ENCODE measurements at places on chromosomes 4 and X.

DNA sequence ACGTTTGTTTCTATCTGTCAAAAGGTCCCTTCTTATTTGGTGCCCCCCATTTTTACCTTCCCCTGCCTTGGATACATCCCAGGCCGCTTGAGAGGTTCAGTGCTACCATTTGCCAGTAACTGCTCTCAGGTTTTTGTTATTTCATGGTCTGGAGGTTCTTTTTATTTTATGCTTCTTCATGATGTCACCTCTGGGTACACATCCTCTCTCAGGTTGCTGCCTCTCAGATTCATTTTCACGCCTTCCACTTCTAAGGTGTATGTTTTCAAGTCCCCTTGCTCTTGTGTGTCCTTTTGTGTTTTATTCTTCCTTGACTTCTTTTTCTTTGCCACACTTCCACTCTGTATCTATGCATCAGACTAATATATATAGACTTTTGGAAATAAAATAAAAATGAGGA is 640.1 kb upstream of the AADAT start:
- DNase-seq = no peak

- DNase-seq = no peak
Measured at GRCh38 chrX:135327299-135327698, 18.0 kb downstream of the ETDC start.

GRCh38 chr4:108730579-108730978 is 32.3 kb downstream of the ETNPPL start:
- no peak for DNase-seq

DNA sequence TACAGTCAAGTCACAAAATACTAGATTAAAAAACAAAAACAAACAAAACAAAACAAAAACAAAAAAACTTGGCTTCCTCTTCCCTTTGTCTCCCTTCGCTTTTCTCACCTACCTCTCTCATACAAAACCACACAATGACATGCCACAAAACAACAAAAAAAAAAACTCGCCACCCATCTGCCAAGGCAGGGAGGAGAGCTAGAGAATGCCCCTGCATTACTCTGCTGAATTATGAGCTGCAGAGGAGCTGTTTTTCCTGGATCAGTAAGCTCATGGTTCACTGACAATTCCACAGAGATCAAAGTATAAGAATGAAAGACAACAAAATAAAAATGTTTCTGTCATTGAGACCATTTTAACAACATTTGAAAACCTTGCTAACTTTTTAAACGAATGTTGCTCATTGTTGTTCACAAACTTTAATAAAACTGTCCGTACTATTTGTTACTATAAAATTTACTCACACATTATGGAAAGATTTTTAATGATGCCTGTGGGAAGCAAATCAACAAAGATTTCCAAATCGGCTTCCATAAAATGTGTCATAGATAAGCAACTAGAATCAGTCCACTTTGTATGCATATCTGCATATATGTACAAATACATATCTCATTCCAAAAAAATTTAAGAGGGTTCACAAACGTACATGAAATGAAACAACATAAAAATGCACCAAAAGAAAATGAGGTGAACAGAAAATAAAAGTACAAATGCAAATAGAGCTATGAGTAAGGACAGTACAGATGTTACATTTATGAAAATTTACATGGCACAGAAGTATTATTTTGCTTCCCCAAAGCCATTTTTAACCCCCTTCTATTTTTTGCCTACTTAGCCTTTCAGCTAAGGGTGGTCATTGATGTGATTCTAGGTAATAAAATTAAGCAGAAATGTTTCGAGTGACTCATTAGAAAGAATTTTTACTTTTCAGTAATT is 252.4 kb upstream of the FAT4 start:
- DNase-seq = no peak

GRCh38 chr4:94457692-94458106 is 6.0 kb downstream of the PDLIM5 start:
- DNase-seq = no peak

DNA sequence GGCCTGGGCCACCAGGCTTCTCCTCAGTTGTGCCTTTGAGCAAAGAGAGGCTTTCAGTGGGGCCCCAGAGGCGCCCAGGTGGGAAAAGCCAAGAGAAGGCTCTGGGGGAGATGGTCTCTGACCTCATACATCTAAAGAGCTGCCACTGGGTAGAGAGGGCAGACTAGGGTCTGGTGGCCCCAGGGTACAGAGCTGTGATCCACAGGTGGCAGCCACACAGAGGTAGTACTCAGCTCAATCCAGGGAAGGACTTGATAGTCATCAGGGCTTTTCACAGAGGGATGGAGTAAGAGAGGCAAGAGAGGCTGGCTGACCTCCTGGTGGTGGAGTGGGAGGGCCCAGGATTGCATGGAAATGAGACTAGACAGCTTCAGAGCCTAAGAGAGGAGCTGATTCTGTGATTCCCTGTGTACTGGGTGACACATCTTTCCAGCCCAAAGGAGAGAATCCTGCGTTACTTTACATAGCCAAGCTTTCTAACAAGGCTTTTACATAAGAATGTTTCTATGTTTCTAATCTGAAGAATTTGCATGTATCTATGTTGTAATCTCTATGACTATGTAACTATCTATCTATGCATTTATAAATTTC is 53.2 kb upstream of the PJA1 start:
- DNase-seq = no peak

DNA sequence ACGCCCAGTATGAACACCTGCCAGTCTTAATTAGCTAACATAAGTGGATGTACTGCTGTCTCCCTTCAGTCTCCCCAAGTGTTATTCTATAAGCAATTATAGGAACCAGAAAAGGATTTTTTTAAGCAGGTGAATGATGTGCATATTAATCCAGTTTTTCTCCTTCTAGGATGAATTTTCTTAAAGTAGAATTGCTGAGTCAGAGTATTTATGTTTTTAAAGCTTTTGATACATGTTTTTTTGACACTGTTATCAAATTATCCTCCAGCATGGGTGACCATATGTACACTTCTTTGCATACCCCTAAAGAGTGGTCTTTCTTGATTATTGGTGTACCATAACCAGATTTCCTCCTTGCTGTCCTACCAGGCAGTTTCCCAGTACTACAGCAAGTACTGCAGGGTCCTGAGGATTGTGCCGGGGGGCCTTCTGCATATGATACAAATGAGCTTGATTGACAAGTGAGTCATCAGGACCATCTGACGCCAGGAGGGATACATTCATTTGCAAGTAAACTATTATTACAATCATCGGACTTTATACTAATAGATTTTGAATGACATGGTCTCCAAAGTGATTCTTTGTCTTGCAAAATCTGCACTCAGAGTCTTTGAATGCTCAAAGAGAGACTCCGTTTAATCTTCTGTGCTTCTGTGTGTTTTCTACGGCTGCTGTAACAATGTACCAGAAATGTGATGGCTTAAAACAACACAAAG is 10.7 kb upstream of the PCYT1B start:
- no peak for DNase-seq

- no peak for DNase-seq
Measured at GRCh38 chr4:189081826-189082225, 858.8 kb upstream of the FRG1 start.

DNA sequence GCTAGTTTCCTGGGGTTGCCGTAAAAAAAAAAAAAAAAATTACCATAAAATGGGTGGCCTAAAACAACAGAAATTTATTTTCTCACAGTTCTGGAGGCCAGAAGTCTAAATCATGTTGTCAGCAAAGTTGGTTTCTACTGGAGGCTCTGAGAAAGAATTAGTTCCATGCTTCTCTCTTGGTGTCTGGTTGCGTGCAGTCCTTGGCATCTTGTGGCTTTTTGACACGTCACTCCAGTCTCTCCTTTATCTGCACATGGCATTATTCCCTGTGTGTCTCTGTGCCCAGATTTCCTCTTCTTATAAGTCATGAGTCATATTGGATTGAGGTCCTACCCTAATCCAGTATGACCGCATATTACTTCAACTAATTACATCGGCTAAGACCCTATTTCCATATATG is 38.7 kb downstream of the SPATA4 start:
- no peak for DNase-seq

GRCh38 chr4:147975933-147976928 is 244.3 kb downstream of the ARHGAP10 start:
- DNase-seq = no peak

DNA sequence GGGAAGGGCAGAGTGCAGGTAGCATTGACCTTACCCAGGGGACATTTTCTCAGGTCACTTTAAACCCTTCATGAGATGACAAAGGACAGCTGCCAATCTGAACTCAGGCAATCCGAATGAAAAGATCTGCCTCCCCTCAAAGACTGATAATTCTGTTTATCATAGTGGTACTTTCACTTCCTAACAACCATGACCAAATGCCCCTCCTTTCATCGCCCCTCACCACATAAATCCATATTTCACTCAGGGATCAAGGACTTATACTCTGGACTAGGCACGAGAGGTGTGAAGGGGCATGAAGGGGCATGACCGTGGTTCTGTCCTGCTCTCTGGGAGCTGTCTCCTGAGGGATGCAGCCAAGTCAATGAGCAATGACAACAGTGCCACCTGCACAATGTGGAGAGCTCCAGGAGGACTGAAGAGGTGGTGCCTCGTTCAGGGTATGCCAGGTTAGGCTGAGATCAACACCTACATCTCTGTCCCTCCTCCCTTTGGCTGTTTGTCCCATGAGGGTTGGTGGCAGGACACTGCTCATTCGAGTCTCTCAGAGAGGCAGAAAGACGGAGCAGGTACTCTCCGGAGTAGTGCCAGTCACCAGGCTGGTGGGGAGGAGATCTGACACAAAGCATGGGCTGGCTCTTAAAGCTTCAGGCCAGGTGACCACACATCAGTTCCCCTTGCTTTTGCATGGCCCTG is 12.5 kb downstream of the HS3ST1 start:
- DNase-seq = no peak

- DNase-seq = no peak
Measured at GRCh38 chr4:182925855-182926254, 8.7 kb upstream of the DCTD start.

- DNase-seq = no peak
Measured at GRCh38 chrX:107707866-107708265, 67.7 kb downstream of the TSC22D3 start.

DNA sequence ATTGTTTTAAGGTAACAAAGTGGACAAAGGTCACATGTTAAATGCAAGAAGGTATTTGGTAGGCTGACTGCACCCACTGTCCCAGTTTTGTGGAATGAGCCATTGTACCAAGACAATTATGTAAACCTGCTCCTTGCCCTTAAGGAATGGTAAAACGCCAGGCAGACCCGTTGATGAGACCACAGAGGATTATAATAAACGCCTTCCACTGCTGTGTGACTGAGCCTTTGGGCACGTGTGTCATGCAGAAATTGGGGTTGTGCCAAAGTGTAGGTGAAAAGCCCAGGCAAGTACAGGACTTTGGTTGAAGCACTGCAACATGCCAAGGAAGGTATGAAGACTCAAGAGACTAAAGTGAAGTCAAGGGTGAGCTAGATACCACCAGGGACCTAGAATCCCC is 59.7 kb downstream of the LRRC66 start:
- DNase-seq = no peak

DNA sequence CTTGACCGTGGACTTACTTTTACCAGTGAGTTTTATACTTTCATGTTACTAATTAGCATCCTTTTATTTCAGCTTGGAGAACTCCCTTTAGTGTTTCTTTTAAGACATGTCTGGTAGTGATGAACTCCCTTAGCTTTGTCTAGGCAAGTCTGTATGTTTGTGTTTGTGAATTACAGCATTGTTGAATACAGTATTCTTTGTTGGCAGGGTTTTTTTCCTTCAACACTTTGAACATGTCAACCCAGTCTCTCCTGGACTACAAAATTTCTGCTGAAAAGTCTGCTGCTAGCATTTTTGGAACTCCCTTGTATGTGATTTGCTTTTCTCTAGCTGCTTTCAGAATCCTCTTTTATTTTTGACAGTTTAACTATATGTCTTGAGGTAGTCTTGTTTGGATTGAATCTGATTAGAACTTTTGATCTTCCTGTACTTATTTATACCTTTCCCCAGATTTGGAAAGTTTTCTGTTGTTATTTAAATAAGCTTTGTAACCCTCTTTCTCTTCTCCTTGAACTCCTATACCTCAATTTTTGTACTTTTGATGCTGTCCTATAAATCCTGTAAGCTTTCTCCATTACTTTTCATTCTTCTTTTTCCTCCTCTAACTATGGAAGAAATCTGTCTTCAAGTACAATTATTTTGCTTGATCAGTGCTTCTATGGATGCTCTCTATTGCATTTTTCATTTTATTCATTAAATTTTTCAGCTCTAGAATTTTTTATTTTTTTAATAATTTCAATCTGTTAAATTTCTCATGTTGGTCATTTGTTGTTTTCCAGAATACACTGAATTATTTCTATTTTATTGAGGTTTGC is 14.1 kb downstream of the PAPSS1 start:
- no peak for DNase-seq

GRCh38 chrX:139834879-139835278 is 98.0 kb downstream of the ATP11C start:
- no peak for DNase-seq

- DNase-seq = peak; percentile 65
Measured at GRCh38 chrX:154457491-154458115, 478 bp upstream of the PLXNA3 start.

DNA sequence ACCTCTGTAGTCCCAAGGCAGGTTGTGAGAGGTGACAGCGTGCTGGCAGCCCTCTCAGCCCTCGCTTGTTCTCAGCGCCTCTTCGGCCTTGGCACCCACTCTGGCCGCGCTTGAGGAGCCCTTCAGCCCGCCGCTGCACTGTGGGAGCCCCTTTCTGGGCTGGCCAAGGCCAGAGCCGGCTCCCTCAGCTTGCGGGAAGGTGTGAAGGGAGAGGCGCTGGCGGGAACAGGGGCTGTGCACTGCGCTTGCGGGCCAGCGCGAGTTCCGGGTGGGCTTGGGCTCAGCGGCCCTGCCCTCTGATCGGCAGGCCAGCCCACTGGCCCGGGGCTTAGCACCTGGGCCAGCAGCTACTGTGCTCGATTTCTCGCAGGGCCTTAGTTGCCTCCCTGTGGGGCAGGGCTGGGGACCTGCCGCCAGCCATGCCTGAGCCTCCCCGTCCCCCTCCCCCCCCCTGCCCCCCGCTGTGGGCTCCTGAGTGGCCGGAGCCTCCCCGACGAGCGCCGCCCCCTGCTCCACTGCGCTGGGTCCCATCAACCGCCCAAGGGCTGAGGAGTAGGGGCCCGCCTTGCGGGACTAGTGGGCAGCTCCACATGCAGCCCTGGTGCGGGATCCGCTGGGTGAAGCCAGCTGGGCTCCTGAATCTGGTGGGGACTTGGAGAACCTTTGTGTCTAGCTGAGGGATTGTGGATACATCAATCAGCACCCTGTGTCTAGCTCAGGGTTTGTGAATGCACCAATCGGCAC is 347.6 kb downstream of the KLHL13 start:
- DNase-seq = no peak

- DNase-seq = no peak
Measured at GRCh38 chrX:146396409-146396808, 413.2 kb upstream of the CXorf51B start.

All from CD4-positive, alpha-beta memory T cell (primary cell).